Fibroblast of the aortic adventitia (primary cell): ENCODE measurements at places on chromosomes 6 and 20. TPM values are rescaled to one million over a fixed set of nuclear protein-coding genes. Genes with fewer than 3 reads are reported as not detected.

DNA sequence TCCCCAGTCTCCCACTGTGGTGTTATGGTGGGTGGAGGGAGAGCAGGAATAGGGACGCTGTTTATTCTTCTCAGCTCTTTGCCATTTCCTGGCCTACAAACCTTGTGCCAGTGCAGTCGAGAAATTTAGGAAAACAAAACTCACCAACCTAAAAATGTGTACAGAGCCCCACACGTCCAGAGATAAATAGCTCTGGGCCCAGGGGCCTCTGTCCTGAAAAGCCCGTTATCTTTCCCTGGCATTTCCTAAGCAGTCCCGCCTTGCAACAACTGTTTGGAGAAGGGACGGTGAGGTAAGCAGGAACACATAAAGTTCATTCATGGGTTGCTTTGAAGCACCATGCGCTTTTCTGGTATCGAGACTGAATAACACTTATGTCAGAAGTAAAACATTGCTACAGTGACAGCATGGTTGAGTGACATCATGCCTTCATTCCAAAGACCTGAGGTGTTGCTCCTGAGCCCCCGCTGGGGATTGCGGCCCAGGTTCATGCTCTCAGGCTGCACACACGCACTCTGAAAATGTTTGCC, 80.1 kb upstream of the NXT1 start:
- DNase-seq, result peak; percentile 75

GRCh38 chr6:166439366-166440091, 56.8 kb upstream of the MPC1 start:
- no peak for DNase-seq

DNA sequence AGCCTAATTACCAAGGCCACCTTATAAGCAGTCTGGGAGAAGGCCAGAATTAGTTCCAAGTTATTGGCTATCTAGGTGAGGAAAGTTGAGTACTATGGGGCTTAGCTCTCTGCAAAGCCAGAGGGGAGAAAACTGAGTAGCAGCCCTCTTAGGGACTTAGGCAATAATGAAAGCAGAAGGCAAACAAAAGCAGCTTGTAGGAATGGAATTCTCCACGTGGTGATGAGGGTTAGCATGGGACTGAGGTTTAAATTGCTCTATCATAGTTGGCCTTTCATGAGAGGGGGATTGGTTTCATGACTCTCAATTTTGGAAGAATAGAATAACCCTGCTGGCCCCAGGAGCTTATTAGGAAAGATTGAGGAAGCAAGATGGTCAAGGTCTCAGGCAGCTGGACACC, 7.0 kb upstream of the UBE2J1 start:
- no peak for DNase-seq

The FAM162B gene
- total RNA-seq, result 1.6 TPM in 1 of 2 replicates, not detected in the other

The UBE2C gene
- total RNA-seq, result 0.49 and 53.3 TPM in 2 replicates

- no peak for DNase-seq
Measured at GRCh38 chr20:57192311-57192710, 74.1 kb downstream of the BMP7 start.

GRCh38 chr6:505374-505773, 113.8 kb downstream of the IRF4 start:
- no peak for DNase-seq

DNA sequence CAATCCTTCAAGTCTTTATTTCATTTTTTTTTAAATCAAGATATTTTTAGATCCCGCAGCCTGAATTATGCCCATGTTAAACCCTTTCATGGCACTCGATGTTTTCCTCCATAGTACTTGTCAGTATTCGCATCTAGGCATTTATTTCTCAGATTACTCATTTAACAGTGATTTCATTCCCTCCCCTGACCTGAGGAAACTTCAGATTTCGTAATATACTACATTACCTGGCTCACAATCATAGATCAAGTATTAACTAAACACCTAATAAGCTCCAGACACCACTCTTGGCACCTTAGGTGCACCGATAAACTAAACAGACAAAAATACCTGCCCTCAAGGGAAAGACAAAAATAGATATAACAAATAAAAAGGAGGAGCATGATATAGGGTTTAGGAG, 413.2 kb upstream of the GJE1 start:
- no peak for DNase-seq

The APCDD1L gene
- 1.6 and 20.8 TPM in 2 replicates for total RNA-seq

DNA sequence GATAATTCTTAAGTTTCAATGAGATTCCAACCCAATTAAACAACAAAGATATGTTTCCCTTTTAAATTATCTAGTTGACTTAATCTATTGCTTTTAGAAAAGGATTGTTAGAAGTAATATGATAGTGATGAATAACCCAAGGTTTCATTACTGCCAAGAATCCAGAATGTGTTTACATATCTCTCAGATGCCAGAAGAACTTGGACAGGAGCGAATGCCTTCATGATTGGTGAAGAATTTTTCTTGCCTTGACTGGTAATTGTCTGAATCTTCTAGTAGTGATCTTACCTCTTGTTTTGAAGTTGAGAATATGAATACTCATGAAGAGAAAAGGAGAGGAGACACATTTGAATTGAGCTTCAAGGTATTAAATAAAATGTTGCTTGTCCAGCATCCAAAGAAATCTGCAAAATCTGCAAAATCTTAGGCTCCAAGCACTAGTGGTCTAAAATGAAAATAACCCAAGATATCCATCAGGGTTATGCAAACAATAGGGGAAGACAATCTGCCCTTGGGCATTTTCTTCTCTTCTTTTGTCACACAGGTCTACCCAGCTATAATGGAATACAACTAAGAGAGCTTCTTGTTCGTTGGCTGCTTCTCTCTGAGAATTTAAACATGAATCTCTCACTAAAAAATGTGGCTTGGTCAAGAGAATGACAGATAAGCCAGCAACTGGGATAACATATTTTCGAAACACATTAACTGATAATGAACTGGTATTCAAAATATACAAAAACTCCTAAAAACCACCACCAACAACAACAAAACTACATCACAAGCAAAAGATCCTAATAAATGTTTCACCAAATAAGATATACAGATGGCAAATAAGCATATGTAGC, 928.9 kb downstream of the EYS start:
- no peak for DNase-seq

GRCh38 chr6:30135757-30136156, at the start of gene TRIM40:
Gene TRIM40, plus strand, starts transcription at chr6:30136140. Its CDS starts 897 bp downstream, at chr6:30137037.
- DNase-seq, result no peak
